ENCODE measurements at places on chromosomes 2 and 18.

GRCh38 chr2:71611781-71612527, 158.6 kb downstream of the DYSF start:
- DNase-seq: no peak

DNA sequence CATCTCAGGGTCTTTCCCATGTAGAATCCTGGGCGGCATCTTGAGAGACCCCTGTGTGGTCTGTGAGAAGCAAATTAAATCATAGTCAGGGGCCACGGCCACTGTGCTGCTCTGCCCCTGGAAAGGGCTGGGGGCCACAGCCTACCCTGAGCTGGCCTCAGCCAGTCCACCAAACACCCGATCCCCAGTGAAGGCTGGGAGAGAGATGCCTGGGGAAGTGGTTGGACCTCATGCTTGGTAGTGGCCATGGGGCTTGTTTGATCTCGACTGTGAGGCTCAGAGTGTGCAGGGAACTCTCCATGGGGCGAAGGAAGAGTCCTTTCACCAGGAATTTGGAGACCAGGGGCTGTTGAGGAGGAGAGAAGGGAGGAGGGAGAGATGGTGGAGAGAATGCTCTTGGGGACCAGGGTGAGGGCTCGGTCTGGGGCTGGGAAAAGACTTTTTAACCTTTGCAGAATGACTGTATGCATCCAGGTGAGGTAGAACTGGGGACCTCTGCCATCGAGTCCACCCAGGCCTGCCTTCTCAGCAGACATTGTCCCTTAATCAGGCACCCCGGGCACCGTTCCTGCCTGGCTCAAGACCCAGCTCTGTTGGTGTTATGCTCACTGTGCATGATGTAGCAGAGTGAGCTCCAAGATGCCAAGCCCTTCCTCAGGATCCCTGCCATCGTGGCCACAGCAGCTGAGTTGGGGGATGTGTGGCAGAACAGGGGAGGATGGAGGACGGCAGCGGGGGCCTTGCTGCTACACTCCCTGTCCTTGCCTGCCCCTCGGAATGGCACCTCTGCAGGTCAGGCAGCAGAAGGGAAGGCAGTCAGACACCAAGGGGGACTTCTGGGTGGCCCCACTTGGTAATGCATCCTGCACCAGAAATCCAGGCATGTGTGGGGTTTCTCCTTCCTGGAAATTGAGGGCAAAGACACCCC, 249.9 kb downstream of the DYSF start:
- DNase-seq: no peak

- DNase-seq: no peak
These were observed 64.2 kb downstream of the RBMS1 start for GRCh38 chr2:160429248-160430000.

- DNase-seq: no peak
These were observed 56.3 kb downstream of the PHLPP1 start for GRCh38 chr18:62771494-62772270.

DNA sequence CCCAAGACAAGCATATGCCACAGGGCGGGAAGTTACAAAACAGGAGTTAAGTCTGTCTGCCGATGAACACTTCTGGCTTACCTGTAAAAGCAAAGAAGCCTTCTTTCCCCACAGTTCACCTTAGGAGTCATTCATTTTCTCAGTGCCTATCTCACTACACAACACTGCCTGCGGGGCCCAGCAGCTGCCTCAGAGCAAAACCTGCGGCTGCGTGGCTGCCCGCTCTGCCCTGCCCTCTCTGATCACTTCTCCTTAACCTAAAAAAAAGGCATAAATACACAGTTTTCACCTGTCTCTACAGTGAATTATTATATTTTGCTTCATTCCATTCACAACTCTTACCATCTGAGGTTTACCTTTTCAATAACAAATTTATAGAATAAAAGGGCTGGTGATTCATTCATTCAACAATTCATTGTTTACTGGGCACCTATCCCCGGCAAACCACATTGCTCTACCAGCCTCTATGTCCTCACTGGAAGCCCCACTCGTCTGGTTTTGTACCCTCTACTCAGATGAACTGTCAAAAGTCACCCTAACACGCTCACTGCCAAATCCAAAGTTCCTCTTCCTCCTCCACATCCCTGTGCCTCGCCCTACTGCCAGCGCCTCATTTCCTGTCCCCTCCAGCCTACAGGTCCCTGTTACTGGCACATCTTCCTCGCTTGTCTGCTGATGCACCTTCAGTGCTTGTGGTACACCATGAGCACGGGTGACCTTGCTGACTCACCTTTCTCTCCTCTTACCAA, 31.4 kb downstream of the AFG3L2 start:
- no peak for DNase-seq

GRCh38 chr2:32951672-32952071, 4.9 kb downstream of the LTBP1 start:
- no peak for DNase-seq

- no peak for DNase-seq
These were observed 1515.6 kb upstream of the NXPH2 start for GRCh38 chr2:140295767-140296166.

GRCh38 chr2:235660484-235661082, 166.7 kb downstream of the AGAP1 start:
- no peak for DNase-seq

DNA sequence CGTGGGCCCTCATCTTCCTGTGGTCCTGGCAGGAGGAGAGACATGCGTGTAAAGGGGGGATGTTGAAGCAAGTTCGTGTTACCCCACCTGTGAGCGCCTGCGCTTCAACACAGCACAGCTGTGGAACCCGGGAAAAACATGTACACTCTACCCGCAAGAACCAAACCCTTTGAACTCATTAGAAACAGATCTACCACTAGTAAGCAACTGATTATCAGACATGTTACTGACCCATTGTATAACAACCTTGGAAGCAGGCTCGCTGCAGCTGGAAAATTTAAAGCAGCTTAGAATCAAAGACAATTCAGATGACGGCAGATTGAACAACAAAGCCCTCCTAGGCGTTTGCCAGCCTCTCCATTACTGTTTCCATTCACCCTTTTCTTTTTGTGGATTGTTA, 771.7 kb upstream of the SALL3 start:
- no peak for DNase-seq

DNA sequence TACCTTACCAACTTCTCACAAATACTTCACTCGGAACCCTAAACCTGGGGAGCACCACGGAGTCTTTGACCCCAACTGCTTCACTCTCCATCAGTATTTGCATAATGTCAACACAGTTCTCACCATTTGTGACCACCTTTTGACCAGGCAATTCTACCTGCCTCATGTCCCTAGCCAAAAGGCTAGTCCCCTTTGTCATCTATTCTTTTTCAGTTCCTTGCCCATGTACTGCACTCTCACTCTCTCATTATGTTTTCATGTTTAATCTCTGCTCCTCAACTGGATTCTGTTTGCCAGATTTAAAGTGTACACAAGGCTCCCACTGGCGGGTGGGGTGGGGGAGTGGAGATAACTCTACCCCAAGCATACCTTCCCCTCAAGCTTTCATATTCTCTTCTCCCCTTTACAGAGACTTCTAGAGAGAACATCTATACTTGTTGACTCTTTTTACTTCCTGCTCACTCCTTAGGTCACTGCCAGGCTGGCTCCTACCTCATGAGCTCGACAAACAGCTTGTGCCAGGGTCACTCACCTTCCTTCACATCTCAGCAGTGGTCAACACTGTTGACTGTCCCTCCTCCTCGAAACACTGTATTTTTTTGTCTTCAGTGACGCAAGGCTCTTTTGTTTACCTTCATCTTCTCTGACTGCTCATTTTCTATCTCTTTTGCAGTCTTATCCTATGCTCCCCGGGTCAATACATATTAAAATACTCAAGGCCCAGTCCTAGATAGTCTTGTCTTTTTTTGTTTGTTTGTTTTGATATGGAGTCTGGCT, 88.7 kb upstream of the MAP4K3 start:
- DNase-seq: no peak

- DNase-seq: no peak
These were observed 4.3 kb downstream of the REL start for GRCh38 chr2:60885683-60886082.

GRCh38 chr2:101883860-101884259, 107.9 kb upstream of the IL1R2 start:
- peak; percentile 32 for DNase-seq

- DNase-seq: no peak
These were observed 41.3 kb downstream of the RTP5 start for GRCh38 chr2:241910604-241911520.

- DNase-seq: no peak
These were observed 181.3 kb downstream of the PID1 start for GRCh38 chr2:229089776-229090175.

- no peak for DNase-seq
These were observed 2.6 kb downstream of the SLC66A2 start for GRCh38 chr18:79948719-79949411.

- peak; percentile 66 for DNase-seq
These were observed 4.9 kb downstream of the KLHL30 start for GRCh38 chr2:238143239-238143951.

GRCh38 chr18:63087421-63088230, 231.9 kb downstream of the BCL2 start:
- DNase-seq: no peak

DNA sequence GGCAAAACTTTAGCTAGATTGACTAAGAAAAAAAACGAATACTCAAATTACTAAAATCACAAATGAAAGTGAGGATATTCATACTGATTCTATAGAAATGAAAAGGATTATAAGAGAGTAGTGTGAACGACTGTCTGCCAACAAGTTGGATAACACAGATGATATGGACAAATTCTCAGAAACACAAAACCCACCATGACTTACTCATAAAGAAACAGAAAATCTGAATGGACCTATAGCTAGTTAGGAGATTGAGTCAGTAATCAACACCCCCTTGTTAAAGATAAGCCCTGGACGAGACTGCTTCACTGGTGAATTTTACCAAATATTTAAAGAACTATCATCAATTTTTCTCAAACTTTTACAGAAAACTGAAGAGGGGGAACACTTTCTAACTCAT, 108.8 kb upstream of the TMEM200C start:
- DNase-seq: no peak

- DNase-seq: no peak
These were observed 33.5 kb downstream of the INPP4A start for GRCh38 chr2:98478088-98478551.

DNA sequence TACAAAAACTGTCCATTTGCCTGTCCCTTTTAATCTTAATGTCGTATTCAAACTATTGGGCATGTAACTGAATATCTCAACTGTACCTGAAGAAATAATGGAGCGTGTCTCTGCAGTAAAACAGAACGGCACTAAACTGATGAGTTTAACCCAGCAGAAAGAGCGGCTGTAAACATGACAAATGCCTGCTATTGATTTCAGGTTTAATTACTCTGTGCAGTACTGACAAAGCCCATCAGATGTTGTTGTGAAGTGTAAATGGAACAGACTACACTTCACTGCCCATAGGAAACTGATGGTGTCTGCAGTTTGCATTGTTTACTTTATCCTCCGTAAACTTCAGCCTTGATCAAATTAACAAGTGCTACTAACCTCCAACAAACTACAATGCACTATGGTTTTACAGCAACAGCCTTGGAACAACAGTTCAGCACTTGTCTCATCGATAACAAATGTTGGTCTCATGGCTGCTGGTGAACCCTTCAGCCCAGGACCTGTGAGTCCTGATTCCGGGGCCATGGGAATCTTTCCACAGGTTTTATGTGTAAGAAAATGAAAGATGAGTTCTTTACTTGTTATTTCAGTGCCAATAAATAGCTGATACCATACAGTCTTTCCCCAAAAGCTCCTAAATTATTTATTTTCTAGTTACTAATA, 316.5 kb downstream of the CCDC178 start:
- DNase-seq: no peak

DNA sequence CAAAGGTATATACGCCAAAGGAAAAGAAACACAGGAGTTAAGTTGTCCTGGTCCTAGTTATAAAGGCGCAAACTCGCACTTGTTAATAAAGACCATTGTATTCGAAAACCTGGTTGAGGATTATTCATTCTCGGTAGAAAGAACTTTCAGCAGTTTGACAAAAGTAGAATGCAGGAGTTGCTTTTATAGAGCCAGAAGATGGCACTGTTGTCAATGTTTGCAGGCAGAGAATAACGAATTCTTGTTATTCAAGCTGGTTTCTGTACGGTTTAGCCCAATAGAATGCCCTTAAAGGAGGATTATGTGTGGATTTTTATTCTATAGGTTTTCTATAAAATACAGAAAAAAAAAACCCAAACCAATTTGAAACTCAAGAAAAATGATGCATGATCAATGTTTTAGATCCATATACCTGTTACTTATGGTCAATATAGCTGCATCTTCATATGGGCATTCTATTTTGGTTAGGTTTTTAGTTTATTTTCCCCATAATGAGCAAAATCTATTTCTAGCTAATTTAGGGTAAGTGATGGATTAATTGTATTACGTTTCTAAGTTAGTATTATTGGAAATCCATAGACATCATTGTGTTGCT, 510.3 kb downstream of the PLCL1 start:
- DNase-seq: peak; percentile 18

DNA sequence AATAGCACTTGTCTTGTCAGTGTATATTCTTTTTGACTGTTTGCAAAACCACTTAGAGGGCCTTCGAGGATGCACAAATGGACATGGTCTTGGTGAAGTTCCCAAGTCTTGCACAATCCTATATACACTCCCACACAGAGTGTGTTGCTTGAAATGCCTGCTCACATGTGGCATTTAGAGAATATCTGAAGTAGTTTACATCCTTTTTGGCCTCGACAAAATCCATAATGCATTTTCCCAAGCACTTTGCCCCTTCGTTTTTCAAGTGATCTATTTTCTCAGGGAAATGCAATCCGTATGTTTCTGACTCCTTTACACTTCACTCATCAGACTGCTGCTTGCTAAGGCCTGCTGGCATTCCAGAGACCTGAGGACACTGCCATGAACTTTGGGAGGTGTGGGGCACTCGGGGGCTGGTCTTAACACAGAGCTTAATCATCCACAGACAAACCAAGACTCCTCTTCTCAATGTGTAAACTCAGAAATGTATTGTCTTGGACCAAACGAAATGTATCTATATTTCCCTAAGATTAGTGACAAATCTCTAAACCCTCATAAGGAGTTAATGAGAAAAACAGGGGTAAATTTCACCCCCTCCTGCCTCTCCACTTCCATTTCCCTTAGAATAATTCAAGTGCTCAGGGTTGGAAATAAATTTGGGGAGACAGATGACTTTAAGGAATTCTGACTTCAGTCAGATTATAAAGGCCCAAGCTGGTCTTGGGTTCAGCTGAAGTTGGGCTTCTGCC, 219.3 kb upstream of the APCDD1 start:
- DNase-seq: peak; percentile 48

DNA sequence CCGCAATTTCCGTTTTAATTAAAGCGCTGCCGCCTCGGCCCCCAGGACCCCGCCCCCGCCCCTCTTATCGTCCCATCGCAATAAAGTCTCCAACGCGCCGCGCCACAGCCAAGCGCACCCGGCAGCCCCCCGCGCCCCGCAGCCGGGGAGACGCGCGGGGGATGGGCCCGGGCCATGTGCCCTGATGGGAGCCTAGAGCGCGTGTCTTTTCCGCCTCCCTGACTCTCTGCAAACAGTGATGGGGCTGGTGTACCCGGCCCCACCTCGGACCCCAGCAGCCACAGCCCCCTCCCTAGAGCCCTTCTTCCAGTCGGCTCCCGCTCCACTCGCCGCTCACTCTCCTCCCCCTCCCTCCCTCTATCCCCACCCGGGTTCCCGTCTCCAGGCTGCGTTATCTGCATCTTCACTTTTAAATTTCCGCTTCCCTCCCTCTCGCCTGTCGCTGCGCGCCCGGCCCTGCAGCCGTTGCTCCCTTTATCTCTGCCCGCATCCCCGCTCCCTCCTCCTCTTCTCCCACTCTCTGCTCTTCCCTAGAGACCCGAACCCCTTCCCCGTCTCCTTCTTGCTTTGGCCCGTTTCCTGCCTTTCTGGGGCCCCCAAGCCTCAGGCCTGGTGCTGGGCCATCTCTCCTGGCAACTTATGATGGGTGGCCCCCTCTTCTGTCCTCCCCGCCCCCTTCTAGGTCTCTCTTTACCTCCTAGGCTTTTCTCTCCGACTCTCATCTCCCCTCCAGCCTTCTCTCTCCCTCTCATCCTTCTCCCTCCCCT, 524 bp upstream of the FEV start:
- no peak for DNase-seq

Measured in HTR-8/SVneo (cell line).